Fibroblast of skin of back (primary cell): ENCODE measurements at places on chromosomes 11 and 22.

DNA sequence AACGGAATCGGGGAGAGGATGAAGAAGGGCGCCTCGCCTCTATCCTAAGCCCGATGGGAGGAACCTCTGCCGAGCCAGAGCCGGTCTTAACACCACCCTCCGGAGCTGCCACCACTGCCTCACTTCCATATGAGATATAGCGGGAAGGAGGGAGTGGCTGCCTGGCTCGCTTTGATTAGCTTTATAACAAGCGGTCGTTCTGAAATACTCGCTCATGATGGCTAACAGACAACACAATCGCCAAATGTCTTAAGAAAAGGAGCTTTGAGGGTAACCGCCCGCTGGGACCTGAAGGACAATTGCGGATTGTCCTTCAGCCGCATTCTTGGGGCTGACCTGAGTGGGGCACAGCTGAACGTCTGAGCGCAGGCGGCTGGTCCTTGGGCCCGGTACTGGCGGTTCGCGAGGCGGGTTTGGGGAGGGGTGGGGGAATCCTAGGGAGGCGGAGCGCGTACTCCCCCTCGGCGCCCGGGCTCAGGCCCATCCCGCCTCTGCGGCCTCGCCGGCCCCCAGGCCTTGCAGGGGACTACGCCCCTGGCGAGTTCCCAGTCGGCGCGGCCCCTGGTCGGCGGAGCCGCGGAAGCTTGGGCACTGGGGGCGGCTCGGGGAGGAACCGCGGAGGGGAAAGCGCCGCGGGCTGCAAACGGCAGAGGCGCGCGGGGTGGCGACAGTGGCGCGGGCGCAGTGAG, at the start of gene PLAAT5:
Gene PLAAT5 (minus strand): TSS at position 617 of the 689 bp plus-strand sequence. CDS start 133 bp downstream, at position 484.
- no peak for DNase-seq

- no peak for DNase-seq
Measured at GRCh38 chr22:41498303-41498835, 29.5 kb downstream of the ACO2 start.

DNA sequence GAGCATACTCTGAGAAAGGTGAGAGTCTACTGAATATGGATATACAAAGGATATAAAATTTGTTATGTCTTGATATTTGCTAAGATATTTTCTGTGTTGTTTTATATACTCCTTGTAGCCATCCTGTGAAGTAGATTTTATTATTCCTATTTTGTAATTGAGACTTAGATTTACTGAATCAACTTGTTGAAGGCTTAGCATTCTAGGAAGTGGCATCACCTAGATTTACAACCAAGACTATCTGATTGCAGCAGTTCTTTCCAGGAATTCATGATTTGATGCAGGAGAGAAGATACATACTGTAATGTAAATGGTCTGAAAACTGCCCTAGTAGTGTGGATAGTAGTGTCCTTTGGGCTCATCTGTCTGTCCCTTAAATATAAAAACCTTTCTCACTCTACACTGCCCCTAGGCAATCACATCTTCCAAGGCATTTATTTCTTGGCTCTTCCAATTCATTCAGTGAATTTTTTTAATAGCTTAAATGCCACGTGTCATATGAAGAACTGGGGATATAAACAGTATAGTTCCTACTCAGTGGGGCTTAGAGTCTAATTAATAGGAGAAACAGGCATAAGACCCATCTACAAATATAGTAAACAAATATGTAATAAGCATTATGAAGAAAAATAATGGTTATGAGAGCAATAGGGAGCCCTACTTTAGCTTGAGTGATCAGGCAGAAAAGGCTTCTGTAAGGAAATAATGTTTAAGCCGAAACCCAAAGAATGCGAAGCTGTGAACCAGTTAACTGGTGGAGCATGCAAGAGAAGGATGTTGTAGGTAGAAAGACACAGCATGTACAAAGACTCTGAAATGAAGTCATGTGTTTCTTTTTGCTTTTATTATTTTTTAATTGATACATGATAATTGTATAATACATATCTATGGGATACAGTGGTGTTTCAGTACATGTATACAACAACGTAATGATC, 13.6 kb downstream of the IPO7 start:
- DNase-seq: no peak

DNA sequence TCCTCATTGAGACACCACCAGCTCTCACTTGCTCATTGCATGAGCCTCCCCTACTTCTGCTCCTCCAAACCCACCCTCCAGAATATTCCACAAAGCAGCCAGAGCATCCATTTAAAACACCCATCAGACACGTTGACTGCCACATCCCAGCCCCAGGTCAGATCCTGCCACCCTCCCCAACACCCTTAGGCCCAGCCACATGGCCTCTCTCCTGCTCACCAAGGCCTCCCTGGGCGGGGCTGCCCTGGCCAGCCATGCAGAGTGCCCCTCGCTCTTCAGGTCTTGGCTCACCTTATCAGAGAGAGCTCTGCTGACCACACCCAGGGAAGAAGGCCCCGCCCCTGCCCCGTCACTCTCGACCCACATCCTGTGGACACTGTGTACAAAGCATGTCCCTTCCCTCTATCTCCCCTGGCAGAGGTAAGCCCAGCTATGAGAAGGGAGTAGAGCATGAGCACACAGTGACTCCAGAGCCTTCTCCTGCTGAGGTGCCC, 106.8 kb downstream of the MICAL3 start:
- DNase-seq: no peak

DNA sequence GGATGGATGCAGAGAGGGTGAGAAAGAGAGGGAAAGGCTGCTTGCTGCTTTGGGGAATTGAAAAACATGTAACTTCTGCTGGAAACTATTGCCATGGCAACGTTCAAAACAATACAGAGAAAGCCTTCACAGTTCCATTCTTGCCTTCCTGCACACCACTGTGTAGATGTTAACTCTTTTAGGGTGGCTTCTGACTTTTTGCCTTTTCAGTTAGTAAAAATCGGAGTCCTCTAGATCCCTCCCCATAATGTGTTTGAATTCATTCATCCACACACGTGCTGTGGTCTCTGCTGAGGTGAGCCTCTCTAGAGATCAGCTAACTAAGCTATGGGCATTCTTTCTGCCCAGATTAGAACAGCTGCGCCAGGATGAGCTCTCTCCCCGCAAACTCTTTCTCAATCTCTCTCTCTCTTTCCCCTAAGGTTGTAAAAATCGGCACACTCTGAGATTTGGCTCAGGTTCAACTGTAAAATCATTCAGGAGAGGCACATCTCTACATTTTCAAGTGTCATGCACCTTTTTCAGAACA, 1178.3 kb downstream of the LRRC4C start:
- peak; percentile 17 for DNase-seq

DNA sequence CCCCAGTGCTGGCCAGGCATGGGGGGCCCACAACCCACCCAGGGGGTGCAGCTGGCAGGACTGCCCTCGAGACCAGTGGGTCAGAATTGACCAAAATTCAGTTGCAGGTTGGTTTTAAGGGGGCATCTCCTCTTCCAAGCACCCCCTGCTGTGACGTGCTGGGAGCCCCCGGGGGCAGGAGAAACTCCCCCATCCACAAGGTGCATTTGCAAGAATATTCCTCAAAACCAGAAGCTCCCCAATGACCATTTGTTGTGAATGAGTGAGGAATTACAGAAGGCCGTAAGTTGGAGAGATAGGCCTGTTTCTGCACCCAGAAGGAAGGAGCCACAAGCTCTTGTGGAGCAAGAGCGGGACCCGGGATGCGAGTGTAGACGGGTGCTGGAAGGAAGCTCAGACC, 414.5 kb downstream of the BRD1 start:
- no peak for DNase-seq

- DNase-seq: no peak
Measured at GRCh38 chr11:130902380-130902779, 13.9 kb downstream of the SNX19 start.

- DNase-seq: no peak
Measured at GRCh38 chr22:41908411-41909309, 6.2 kb downstream of the SHISA8 start.
